ENCODE measurements at places on chromosomes 7 and 10. TPM values are rescaled to one million over a fixed set of nuclear protein-coding genes. Genes with fewer than 3 reads are reported as not detected.

DNA sequence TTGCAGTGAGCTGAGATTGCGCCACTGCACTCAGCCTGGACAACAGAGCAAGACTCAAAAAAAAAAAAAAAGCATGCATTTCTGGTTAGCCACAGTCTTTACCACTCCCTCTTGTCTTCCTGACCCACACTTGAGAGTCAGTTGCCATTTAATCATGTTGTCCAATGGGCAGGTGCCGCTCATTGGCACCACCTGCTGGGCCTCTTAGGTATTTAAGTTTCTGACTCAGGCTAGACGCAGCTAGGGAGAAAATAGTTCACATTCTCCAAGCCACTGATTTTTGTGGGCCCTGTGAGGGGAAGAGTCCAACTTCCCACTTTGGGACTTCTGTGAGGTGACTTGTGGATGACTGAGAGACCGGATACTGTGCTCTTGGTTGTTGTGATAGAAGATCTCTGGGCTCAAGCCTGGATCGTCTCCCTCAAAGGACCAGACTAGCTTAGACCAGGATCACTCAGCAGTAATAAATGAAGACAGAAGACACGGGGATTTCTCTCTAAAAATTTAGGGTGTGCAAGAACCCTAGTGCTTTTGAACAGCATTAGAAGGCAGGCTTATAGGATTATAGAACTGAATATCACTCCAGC is 26.8 kb upstream of the SORCS3 start:
- DNase-seq: peak; percentile 23

DNA sequence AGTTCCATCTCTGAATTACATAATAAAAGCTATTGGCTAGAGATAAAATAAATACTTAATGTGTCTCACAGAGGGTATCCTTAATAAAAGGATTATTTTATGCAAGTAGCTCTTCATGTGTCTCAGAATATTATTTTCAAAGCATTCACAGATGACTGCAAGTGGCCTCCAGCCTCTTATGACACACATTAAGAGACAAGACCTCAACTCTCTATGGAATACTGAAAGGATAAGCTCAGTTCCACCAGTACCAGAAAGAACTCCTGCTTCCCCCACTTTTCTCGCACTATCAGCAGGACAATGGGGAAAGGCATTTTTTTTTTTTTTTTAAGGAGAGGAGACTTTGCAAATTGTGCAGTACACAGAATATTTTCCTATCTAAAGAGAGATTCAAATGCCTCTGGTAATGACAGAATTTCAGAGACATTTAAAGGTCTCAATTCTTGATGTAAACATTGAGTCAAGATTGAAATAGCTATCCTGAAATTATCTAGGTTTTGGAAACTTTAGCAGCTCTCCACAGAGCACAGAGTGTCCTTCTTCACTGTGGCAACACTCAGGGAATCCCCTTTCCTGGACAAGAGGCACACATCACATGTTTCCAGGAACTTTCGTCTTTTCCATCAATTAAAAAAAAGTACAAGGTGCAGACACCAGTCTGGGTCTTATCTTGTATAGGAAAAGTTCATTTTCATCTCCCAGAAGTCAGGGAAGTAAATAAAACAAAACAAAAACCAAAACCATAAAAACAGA is 122.0 kb upstream of the ANK3 start:
- no peak for DNase-seq

Gene ZNF365
- polyA plus RNA-seq: 7.1 TPM

DNA sequence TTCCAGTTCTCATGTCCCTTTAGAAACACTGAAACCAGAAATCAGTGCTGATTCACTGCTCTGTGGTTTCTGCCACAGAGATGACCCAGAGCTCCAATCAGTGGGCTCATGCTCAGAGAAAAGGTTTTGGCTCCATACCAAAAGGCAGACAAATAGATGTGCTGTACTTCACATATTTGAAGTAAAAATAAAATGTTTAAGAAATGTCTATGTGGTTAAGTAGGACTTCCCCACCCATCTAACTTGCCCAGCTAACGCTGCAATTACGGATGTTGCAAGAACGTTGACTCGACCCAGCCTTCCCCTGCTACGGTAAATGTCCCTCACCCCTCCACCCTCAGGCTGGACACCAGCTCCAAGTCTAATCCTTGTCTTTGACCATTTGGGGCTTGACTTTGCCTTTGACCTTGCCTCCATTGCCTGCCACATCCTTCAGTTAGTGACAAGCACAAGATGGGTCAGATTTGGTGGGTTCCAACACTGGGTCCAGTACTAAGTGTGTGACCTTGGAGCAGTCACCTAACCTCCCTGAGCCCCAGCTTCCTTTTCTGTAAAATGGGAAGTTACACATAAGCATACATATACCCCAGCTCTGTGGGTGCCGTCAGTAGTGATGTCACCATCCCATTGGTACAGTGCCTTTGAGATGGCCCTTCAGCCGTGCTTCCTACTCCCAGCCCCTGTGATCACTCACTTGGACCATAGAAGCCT is 95.8 kb downstream of the CHST15 start:
- DNase-seq: peak; percentile 99

- DNase-seq: no peak
Observed at GRCh38 chr7:134676743-134677142, 30.1 kb downstream of the BPGM start.
